ENCODE measurements at places on chromosomes 1 and 21. TPM values are rescaled to one million over a fixed set of nuclear protein-coding genes. Genes with fewer than 3 reads are reported as not detected.

The OR2W3 gene
- 1.1 TPM for total RNA-seq

GRCh38 chr1:39177706-39178105 lies 26.8 kb upstream of the MACF1 start:
- DNase-seq, result no peak

The OR2G6 gene
- not detected for total RNA-seq

The YBEY gene
- total RNA-seq, result 26.9 TPM

GRCh38 chr21:32538147-32538792 lies 47.1 kb downstream of the TCP10L start:
- DNase-seq, result no peak

The PPM1J gene
- 17.5 TPM for total RNA-seq

Data from H1 (cell line).